ENCODE measurements at places on chromosomes 12 and 14. TPM values are rescaled to one million over a fixed set of nuclear protein-coding genes. Genes with fewer than 3 reads are reported as not detected.

Gene SMOC1
- total RNA-seq, result 4.2 TPM

Gene LALBA
- not detected for total RNA-seq

Gene CEP83
- total RNA-seq, result 9.1 TPM

Gene CHST11
- total RNA-seq, result 14.5 TPM

Gene SLC8A3
- 0.42 TPM for total RNA-seq

Gene PIWIL1
- not detected for total RNA-seq

Gene SIX6
- not detected for total RNA-seq

DNA sequence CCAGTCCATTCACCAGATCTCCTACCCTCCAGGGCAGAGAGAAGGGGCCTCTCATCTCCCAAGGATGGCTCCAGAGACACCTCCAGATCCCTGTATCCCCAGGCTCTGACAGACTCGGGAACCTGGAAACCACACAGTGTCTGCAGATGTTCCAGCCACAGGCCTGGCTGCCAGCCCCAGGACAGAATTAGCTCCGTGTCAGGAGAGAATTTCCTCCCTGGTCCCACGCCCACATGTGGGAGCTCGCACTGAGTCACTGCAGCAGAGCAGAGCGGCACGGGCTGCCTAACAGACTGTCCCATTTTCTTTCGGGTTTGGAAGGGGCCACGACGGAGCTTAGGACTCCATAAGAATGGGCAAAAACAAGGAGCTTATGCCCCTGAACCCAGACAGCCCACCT is 33.6 kb downstream of the CMKLR1 start:
- DNase-seq, result peak; percentile 56

DNA sequence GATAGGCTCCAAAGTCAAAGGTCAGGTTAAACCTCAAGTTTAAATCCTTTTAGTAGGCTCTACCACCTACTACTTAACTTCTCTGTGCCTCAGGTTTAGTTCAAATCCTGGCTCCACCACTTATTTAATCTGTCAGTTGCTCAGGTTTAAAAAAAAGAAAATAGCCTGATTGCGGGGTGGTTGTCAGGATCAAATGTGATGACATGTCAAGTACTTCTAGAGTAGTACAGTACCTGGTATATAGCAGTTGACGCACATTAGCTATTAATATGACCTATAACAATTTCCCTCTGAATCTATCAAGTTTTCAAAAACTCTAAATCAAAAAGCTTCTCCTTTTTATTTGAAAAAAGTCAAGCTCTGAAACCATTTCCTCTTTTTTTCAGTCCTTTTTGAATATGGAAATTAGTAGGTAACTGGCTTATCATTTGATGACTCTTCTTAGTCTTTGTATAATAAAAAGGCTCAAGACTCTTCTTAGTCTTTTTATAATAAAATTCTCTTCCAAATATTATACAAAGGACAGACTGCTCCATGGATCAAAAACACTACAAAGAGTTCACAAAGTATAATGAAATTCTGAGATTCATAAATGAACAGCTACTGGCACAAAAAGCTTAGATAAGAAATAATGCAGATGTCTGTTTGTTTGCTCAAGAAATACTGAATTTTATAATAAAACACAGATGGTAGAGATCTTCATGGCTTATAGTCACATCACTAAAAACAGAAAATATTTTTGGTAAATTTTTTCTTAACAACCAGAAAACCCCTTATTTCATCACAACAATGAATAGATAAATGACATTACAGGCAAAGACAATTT is 5.0 kb downstream of the OSBPL8 start:
- no peak for DNase-seq

DNA sequence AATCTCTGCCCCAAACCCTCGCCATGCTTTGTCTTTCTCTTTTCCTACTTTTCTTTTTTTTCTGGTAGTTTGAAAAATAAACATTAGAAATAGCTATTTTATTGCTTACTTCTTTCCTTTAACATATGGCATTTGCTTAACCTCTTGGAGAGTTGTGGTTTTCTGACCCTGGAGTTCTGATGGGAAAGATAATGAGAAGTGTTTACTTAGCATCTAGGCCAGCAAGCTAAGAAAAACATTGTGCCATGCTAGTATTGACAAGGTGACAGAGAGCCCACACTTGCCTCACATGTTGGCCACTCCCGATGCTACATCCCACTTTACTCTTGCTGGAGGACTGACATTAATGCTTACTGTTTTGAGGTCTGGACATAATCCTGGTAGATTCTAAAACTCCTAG is 886.2 kb downstream of the DIO2 start:
- no peak for DNase-seq

DNA sequence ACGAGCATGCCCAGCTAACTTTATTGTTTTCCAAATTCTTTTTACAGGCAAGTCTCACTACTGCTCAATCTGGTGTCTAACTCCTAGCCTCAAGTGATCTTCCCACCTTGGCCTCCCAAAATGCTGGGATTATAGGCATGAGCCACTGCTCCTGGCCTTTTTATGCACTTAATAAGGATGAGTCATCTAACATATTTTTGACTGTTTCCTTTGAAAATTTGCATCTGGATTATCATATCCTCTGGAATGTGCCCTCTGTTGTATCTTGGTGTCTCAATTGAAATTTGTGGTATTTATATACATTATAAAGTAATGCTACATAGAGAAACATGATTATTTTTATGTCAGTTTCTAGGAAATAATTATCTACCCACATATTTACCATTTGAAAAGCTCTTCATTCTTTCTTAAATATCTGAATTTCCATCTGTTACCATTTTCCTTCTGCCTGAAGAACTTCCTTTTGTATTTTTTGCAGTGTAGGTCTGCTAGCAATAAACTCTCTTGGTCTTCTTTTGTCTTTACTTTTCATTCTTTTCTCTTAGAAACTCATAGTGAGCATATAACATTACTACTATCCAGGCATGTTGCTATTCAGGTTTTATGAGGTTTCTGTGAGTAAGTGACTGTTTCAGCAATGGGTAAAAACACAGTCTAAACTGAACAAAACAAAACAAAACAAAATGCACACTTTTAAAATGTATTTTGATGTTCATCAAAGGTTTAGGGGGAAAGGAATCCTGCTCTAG is 52.8 kb upstream of the CNOT2 start:
- no peak for DNase-seq

- DNase-seq, result no peak
Observed at GRCh38 chr14:21369949-21370679, 13.7 kb downstream of the SUPT16H start.

DNA sequence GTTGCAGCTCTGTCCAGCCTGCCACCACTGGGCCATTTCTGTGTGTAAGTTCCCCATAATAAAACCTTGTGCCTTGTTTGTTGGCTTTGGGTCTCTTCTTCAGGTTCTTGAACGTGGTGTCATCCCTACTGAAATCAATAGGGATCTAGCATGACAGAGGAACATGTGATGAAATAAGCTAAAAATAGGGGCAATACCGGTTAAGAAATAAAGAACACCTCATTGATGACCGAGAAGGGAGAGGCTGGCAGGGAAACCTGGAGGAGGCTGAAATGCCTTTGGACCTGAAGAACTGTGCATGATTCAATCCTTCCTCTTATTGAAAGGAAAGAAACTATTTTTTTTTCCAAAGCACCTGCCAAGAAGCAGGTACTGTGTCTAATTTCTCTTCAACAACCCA is 172.3 kb downstream of the PPM1H start:
- DNase-seq, result no peak

DNA sequence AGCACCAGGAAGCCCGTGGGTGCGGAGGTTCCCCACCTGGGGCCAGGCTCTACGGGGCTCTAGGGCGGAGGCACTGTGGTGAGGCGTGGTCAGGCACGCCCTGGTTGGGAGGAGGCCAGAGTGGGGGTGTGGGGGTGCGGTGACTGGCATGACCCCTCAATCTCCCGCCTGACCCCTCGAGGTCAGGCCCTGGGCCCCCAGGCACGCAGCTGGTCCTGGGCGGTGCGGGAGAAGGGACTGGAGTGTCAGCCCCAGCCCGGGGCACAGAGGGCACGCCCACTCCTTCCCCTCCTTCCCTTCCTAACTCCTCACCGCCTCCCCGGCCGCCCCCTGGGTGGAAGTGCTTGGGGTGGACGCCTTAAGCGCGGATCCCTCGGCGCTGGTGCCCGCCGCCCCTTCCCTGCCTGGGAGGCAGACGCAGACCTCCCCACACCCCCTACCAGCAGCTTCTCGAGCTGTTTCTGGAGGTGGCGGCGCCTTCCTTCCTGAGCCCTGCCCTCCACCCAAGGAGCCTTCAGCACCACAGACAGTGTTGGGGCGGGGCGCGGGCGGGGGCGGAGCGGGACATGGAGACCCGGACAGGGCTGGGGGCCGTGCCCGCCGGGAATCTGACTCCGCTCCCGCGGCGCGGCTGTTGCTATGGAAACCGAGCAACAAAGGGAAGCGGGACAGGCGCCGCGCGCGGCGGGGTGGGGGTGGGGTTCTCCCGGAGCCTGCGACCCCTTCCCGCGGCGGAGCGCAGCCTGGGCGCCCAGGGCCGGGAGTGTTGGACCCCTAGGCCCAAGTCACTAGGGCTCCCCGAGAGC is 741 bp upstream of the CRIP2 start:
- DNase-seq, result peak; percentile 82

- DNase-seq, result no peak
Observed at GRCh38 chr12:33639975-33640374, 200.4 kb upstream of the SYT10 start.

- no peak for DNase-seq
Observed at GRCh38 chr12:127515941-127516340, 751.0 kb upstream of the TMEM132C start.

- no peak for DNase-seq
Observed at GRCh38 chr12:92271341-92271740, 125.7 kb upstream of the BTG1 start.

GRCh38 chr12:14310866-14311265 is 54.6 kb upstream of the ATF7IP start:
- no peak for DNase-seq

- DNase-seq, result no peak
Observed at GRCh38 chr12:104684884-104685283, 228.1 kb downstream of the CHST11 start.

DNA sequence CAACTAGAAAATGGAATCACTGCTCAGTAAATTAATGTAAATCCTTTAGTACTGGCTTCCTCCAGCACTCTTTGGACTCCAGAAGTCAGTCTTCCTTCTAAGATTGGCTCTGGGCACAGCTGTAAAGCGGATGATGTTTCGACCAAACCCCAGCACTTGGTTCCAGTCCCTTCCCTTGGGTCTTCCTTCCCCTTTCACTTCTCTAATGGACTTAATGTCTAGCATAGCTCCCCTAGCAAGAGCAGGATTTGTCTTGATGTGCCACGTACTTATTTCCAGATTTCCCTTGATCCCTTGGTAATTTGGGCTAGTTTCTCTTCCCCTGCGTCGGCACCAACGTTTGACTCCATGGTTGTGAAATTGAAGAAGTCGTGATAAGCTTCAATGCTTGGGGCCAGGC is 28.3 kb downstream of the C12orf75 start:
- no peak for DNase-seq

DNA sequence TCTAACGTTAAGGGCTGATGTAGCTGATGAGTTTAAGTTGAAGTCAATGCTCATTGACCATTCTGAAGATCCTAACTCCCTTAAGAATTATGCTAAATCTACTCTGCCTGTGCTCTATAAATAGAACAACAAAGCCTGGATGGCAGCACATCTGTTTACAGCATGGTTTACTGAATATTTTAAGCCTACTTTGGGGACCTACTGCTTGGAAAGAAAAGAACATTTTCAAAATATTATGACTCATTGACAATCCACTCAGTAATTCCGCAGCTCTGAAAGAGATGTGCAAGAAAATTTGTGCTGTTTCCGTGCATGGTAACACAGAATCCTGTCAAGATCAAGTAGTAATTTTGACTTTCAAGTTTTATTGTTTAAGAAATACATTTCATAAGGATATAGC is 35.0 kb upstream of the NAV3 start:
- DNase-seq, result no peak

- DNase-seq, result no peak
Observed at GRCh38 chr12:42234970-42235369, 3.1 kb downstream of the YAF2 start.

DNA sequence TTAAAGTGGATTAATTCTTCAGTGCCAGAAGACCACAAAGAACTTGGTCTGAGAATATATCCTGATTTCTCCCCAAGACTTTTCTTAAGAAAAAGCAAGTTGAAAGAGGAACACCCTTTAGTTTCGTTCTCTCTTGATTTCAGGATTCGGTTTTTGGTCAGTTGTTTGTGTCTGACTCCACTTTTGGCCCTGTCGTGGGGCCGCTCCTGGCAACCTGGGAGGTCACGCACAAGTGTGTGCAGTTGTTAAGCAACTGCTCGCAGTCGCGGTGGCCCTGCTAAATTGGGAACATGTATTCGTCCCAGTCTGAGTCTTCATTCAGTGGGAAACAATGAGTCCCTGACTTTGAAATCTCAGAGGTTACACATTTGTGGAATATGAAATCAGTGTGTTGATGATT is 68.7 kb downstream of the RGS6 start:
- no peak for DNase-seq

- no peak for DNase-seq
Observed at GRCh38 chr14:55912344-55912743, 205.9 kb upstream of the PELI2 start.

- no peak for DNase-seq
Observed at GRCh38 chr14:54665946-54666345, 99.0 kb downstream of the SAMD4A start.

All from pancreas (tissue), 10 donors.